A172 (cell line): ENCODE measurements at places on chromosomes 1 and 21. TPM values are rescaled to one million over a fixed set of nuclear protein-coding genes. Genes with fewer than 3 reads are reported as not detected.

The CD5L gene
- total RNA-seq: not detected in 2 replicates

The TSPEAR gene
- 0.17 TPM in 1 of 2 replicates, not detected in the other for total RNA-seq

The ANKRD45 gene
- total RNA-seq: 0.29 and 0.96 TPM in 2 replicates

The GPR3 gene
- 0.05 and 0.50 TPM in 2 replicates for total RNA-seq

The BACE2 gene
- total RNA-seq: 46.6 and 51.7 TPM in 2 replicates

The LRRC38 gene
- not detected in 2 replicates for total RNA-seq

The PDC gene
- not detected in 2 replicates for total RNA-seq

The PGLYRP4 gene
- not detected in 2 replicates for total RNA-seq

The SPAG17 gene
- 0.05 and 0.12 TPM in 2 replicates for total RNA-seq

The ZNF695 gene
- 11.4 and 17.3 TPM in 2 replicates for total RNA-seq

The TRNP1 gene
- 19.3 and 23.9 TPM in 2 replicates for total RNA-seq

The POMGNT1 gene
- 85.5 and 89.7 TPM in 2 replicates for total RNA-seq

The RAP1GAP gene
- 0.93 and 1.1 TPM in 2 replicates for total RNA-seq

The TFF2 gene
- not detected in 2 replicates for total RNA-seq
